Right atrium auricular region (tissue), 2 donors: ENCODE measurements at places on chromosomes 1 and 21. TPM values are rescaled to one million over a fixed set of nuclear protein-coding genes. Genes with fewer than 3 reads are reported as not detected.

- DNase-seq: no peak
- H3K4me1 ChIP-seq: no peaks in the 10 kb centered on the region
- H3K27me3 ChIP-seq: no peaks in the 10 kb centered on the region
- no peak overlapping the region for H3K27ac ChIP-seq
Observed at GRCh38 chr1:108972951-108973350, 9.7 kb upstream of the CLCC1 start.

GRCh38 chr1:165712764-165713163, 14.4 kb upstream of the ALDH9A1 start:
- H3K27ac ChIP-seq: no peak overlapping the region
- no peak overlapping the region for H3K4me3 ChIP-seq
- no peaks in the 10 kb centered on the region for H3K36me3 ChIP-seq
- DNase-seq: no peak
- H3K27me3 ChIP-seq: no peaks in the 10 kb centered on the region

DNA sequence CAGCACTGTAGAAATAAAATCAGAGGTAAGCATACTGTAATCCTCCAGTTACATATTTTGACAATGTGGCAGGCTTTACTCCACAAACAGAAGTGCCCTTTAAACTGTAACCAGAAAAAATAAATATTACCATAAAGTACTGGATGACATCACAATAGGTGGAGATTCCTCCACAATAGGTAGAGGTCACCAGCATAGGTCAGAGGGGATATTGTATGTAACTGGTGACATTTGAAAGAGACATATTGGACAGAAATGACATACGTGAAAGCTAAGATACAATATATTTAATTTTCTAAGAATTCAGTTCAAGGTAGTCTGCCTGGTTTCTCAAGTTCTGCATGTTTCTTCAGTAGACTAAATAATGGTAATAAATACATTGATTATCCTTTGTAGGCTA, at the start of gene ASB17:
Gene ASB17 (minus strand): TSS at position 101 of the 400 bp plus-strand sequence. CDS start 113 bp downstream, outside the sequence.
- H3K27me3 ChIP-seq: no peaks in the 10 kb centered on the region
- no peak for DNase-seq
- no peak within 1 kb of the TSS for H3K4me3 ChIP-seq
- no peak within 1 kb of the TSS for H3K27ac ChIP-seq
- no peaks in the 10 kb centered on the region for H3K4me1 ChIP-seq
- no peaks in the 10 kb centered on the region for H3K36me3 ChIP-seq

DNA sequence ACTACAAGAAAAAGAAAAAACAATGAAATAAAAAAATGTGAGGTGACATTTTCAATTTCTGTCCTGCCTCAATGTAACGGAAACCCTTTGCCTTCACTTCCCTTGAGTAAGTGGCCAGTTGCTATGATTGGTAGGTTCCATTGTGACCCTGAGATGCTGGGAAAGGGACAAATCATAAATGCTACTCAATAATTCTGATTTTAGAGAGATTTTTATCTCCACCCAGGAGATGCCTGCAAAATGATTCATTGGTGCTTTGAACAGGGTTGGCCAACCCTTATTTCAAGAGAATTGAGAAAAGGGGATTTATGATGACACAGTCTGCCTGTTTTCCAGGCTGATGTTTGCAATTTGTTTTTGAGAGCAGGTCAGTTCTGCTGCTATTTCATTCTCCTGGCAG, 22.5 kb downstream of the XCL1 start:
- DNase-seq: no peak
- no peak overlapping the region for H3K4me3 ChIP-seq
- no peaks in the 10 kb centered on the region for H3K27me3 ChIP-seq
- H3K27ac ChIP-seq: no peak overlapping the region

- no peak for DNase-seq
- no peaks in the 10 kb centered on the region for H3K36me3 ChIP-seq
- no peak overlapping the region for H3K27ac ChIP-seq
- H3K27me3 ChIP-seq: no peaks in the 10 kb centered on the region
- no peak overlapping the region for H3K4me3 ChIP-seq
Observed at GRCh38 chr1:199815947-199816346, 211.6 kb upstream of the NR5A2 start.

GRCh38 chr1:206631085-206631509, 4.2 kb upstream of the DYRK3 start:
- H3K36me3 ChIP-seq: no peaks in the 10 kb centered on the region
- DNase-seq: peak; percentile 83
- no peaks in the 10 kb centered on the region for H3K27me3 ChIP-seq
- H3K4me3 ChIP-seq: no peak overlapping the region

GRCh38 chr1:97562081-97562480, 358.8 kb downstream of the DPYD start:
- no peak for DNase-seq
- no peaks in the 10 kb centered on the region for H3K36me3 ChIP-seq
- H3K4me1 ChIP-seq: no peaks in the 10 kb centered on the region
- no peak overlapping the region for H3K27ac ChIP-seq
- no peak overlapping the region for H3K4me3 ChIP-seq

DNA sequence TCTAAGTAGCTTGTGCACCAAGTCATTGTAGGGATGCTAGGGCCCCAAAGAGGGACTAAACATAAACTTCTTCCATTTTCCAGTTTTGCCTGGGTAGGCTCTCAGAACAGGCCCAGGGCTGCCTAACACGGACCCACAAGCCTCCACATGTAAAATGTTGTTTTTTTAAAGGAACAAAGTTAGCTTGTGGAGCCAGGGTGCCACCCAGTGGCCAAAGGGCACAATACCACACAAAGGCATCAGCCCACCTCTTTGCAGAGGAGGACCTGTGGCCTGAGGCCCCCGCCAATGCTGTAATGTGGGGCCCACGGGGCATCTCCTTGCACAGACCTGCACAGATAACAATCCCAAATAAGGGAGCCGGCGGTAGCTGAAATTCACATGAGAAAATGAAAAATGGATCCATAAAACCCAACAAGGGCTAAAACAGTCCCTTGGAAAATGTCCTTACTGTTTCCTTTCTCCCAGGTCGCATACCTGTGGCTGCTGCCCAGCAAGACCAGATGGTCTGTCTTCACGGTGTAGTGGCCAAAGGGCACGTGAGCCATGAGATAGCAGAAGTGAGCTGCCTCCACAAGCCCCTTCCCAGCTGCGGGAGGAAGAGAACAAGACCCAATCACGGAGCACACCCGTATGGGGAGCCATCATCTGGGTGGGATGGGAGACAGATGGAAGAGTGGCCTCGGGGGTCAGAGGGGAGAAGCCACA, 23.8 kb downstream of the SEC16B start:
- H3K36me3 ChIP-seq: no peaks in the 10 kb centered on the region
- no peaks in the 10 kb centered on the region for H3K4me1 ChIP-seq
- H3K27me3 ChIP-seq: no peaks in the 10 kb centered on the region
- H3K27ac ChIP-seq: no peak overlapping the region

GRCh38 chr1:23362218-23362713, 7.4 kb downstream of the ZNF436 start:
- H3K4me1 ChIP-seq: no peaks in the 10 kb centered on the region
- H3K27ac ChIP-seq: no peak overlapping the region
- H3K27me3 ChIP-seq: no peaks in the 10 kb centered on the region
- H3K36me3 ChIP-seq: peaks cover 76% of the 10 kb centered on the region

DNA sequence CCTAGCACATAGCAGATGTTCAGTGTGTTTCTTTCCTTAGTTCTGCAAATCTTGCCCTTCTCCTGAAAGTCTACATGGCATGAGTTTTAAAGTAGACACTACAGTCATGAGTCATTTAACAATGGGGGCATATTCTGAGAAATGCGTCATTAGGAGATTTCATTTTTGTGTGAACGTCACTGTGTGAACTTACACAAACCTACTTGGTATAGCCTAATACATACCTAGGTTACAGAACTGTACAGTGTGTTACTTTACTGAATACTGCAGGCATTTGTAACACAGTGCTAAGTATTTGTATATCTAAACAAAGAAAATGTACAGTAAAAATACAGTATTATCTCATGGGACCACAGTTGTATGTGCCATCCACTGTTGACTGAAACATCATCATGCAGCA, 10.0 kb downstream of the TTF2 start:
- H3K4me1 ChIP-seq: no peaks in the 10 kb centered on the region
- peaks cover 9% of the 10 kb centered on the region for H3K36me3 ChIP-seq
- DNase-seq: no peak
- H3K27me3 ChIP-seq: no peaks in the 10 kb centered on the region
- no peak overlapping the region for H3K4me3 ChIP-seq

DNA sequence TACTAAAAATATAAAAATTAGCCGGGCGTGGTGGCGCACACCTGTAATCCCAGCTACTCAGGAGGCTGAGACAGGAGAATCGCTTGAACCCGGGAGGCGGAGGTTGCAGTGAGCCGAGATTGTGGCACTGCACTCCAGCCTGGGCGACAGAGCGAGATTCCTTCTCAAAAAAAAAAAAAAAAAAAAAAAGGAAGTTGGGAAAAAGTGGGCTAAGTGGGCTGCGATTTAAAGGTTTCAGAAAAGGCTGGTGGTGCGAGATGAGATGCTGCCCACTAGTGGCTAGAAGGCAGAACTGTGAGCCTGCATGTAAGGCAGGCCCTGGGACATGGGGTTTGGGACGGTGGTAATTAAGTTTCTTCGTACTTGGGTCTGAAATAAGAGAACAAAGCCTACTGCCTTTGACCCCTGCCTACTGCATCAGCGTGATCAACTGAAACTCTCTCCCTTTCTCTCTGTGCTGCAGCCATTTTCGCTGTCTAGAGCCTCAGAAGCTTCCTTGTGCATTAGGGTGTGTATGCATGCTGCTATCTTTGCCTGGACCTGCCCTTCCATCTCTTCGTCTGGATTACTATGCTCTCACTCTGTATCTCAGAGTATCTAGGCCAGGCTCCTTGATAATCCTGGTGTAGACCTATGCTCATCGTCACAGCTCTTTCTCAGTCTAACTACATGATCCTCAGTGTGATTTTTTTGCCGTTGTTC, 12.4 kb downstream of the FMOD start:
- H3K27ac ChIP-seq: no peak overlapping the region
- H3K36me3 ChIP-seq: no peaks in the 10 kb centered on the region
- peak; percentile 75 for DNase-seq

GRCh38 chr1:34749992-34750391, 4.9 kb upstream of the GJB5 start:
- no peak overlapping the region for H3K27ac ChIP-seq
- DNase-seq: no peak
- H3K27me3 ChIP-seq: no peaks in the 10 kb centered on the region

- no peak overlapping the region for H3K4me3 ChIP-seq
- H3K27ac ChIP-seq: no peak overlapping the region
- H3K36me3 ChIP-seq: no peaks in the 10 kb centered on the region
- H3K27me3 ChIP-seq: no peaks in the 10 kb centered on the region
- no peak for DNase-seq
- H3K4me1 ChIP-seq: no peaks in the 10 kb centered on the region
Observed at GRCh38 chr1:9192578-9193232, 41.9 kb upstream of the H6PD start.

GRCh38 chr1:206030714-206031113, 7.0 kb upstream of the CTSE start:
- no peaks in the 10 kb centered on the region for H3K36me3 ChIP-seq
- no peaks in the 10 kb centered on the region for H3K4me1 ChIP-seq
- no peak overlapping the region for H3K27ac ChIP-seq
- peak; percentile 72 for DNase-seq

DNA sequence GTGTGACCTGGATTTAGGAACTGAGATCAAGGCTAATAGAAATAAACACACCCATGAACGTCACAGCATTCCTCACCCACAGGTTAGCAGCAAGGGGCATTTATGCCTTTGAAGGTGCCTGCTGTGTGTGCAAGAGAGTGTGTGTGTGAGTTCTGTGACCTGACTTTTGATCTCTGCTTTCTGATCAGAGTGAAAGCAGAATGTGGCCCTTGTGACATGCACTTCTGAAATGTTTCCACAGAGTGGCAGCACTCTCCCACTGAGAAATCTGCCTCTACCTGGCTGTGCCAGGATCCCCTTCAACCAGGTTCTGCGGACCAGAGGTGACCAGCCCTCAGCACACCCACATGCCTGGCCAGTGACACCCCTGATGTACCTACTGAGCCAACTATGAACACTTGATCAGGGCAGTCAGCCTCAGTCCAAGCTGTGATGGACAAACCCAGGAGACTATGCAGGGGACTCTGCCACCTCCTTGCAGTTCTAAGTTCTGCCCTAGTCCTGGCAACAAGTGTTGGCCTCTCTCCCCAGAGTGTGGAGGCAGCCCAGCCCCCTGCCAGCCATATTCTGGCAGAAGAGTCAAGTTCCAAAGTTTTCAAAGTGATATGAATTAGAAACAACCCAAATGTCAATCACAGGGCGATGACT, 41.0 kb downstream of the RXRG start:
- no peak for DNase-seq
- H3K4me3 ChIP-seq: no peak overlapping the region
- H3K36me3 ChIP-seq: no peaks in the 10 kb centered on the region
- H3K27me3 ChIP-seq: no peaks in the 10 kb centered on the region
- H3K27ac ChIP-seq: no peak overlapping the region

DNA sequence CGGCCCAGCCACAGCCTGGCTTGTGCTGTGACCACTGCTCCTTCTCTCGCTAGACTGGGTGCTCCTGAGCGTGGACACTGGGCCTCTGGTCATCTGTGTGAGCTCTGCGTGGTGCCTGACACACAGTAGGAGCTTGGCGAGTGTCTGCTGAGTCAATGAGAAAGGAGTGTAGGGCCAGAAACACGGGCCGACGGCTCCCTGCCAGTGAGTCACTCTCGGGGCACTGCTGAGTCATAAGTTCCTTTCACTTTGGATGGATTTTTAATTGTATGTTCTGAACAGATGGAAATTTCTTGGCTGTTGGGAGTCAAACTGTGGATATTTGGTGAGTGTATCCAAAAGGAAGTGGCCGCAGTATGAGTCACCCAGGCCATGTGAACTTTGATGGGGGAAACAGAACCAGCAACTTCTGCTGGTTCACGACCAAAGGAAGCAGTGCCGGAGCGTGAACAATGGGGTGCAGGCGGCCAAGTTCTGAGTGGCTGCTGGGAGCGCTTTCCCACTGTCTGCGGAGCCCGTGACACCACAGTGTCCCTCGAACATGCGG, 41.0 kb upstream of the COL18A1 start:
- no peaks in the 10 kb centered on the region for H3K27me3 ChIP-seq
- peaks cover 57% of the 10 kb centered on the region for H3K4me1 ChIP-seq
- no peaks in the 10 kb centered on the region for H3K36me3 ChIP-seq
- DNase-seq: peak; percentile 95

GRCh38 chr1:234965111-234965510, 163.5 kb downstream of the TOMM20 start:
- no peak for DNase-seq
- no peaks in the 10 kb centered on the region for H3K27me3 ChIP-seq
- H3K36me3 ChIP-seq: no peaks in the 10 kb centered on the region
- peak overlapping the region; percentile 84 for H3K27ac ChIP-seq
- H3K4me3 ChIP-seq: no peak overlapping the region

The SPRR2G gene
- not detected for total RNA-seq

The PIGR gene
- total RNA-seq: not detected

The C1orf210 gene
- not detected for total RNA-seq

The PRKAA2 gene
- 99.4 TPM for total RNA-seq

The GPR25 gene
- total RNA-seq: not detected

The GPR3 gene
- 4.4 TPM for total RNA-seq

The PRAMEF2 gene
- not detected for total RNA-seq

The HPDL gene
- total RNA-seq: not detected

The PM20D1 gene
- total RNA-seq: 1.4 TPM

The ZNF695 gene
- total RNA-seq: not detected

The FAM177B gene
- not detected for total RNA-seq

The KIF17 gene
- 6.0 TPM for total RNA-seq

The C1orf185 gene
- total RNA-seq: not detected

The IQGAP3 gene
- total RNA-seq: not detected
